NCI-H524 treated with DMSO at 0.1 percent for 48 hours (cell line): ENCODE measurements at places on chromosomes 7 and 10.

- DNase-seq: no peak
Observed at GRCh38 chr10:35352512-35352911, 16.2 kb downstream of the CCNY start.

DNA sequence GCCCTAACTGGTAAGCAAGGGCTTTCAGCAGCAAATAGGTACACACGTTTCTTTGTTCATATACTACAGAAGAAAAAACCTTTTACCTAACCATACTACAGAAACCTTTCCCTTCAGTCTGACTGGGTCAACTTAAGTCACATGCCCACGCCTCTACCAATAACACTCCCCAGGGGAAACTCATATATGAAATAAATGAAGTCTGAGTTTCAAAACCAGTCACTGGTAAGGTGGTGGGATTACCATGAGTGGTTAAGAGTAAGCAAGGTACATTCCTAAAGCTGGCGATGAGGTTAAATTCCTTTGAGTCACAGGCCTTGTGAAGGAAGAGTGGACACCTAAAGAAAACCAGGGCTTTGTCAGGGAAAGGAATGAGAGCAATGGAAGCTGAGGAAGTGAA lies 21.4 kb upstream of the KIF20B start:
- DNase-seq: no peak

DNA sequence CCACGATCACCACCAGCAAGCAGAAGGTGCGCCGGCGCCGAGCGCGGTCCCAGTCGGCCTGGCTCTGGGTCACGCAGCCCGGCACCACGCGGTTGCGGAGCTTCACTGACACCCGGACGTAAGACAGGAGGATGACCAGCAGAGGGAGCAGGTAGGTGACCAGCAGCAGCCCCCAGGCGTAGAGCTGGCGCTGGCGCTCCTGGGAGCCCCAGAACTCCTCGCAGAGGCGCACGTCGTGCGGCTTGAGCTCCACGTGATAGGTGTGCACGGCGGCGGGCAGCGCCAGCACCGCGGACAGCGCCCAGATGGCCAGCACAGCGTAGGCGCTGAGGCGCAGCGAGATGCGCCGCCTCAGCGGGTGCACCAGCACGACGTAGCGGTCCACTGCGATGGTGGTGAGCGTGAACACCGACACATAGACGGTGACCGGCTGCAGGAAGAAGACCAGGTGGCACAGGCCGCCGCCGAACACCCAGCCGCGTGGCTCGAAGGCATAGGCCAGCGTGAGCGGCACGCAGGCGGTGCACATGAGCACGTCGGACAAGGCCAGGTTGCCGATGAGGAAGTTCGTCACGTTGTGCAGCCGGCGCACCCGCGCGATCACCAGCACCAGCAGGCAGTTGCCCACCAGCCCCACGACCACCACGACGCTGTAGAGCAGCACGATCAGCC lies 920 bp downstream of the PRLHR start:
- DNase-seq: no peak

GRCh38 chr10:33880291-33880690 lies 545.8 kb upstream of the NRP1 start:
- DNase-seq: no peak

DNA sequence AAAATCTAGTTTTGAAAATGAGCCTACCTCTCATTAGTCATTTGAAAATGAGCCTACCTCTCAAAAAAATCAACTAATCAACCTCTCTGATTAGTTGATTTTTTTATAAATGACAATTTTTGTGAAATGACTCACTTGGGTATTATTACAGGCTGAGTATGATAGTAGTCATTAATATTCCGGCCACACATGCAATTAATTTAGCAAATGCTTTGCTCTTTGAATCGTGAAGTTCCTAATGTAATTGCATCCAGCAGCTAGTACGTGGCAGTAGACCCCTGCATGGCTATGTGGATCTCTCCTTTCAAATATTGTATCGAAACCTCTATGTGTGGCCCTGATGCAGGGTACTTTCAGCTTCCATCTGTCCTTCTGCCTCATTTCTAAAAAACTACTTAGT lies 245.9 kb upstream of the PHYHIPL start:
- no peak for DNase-seq

DNA sequence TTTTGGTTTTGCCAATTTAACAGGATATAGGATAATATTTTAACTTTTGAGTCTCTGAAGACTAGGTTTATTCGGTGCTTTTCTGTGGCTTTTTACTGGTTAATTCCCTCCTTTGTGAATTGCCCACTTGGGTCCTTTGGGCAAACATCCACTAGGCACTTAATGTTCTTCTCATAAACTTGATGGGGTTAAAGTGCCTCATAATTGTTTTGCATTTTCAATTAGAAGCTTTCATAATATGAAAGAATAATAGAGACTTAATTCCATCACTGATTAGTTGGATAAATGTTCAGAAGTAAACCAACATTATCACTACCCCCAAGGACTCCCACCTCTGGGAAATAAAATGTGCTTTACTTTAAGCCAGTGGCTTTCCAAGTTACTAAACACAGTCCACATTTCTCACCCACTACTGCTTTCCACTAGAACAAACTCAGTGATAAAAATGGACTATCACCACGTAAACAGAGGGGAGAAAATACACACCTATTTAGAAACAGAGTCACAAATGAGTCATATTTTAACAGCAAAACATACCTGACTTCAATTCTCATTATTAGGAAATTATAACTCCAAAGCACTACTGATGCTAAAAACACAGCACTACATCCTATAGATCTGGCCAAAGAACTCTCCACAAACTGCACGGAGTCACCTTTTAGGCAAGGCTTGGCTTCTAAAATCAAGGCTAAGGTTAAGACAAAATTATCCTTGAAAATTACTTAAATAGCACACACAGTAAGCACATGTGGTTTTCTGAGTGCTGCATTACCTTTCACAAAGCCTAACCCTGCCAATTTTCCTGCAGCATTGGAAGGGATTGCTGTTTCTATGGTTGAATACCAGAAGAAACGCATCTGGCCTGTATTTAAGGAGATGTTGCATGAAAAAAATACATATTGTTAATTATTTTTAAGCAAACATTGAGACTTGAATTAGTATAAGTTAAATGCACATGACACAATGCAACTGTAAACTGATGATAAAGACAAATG lies 41.2 kb downstream of the PARD3 start:
- no peak for DNase-seq

DNA sequence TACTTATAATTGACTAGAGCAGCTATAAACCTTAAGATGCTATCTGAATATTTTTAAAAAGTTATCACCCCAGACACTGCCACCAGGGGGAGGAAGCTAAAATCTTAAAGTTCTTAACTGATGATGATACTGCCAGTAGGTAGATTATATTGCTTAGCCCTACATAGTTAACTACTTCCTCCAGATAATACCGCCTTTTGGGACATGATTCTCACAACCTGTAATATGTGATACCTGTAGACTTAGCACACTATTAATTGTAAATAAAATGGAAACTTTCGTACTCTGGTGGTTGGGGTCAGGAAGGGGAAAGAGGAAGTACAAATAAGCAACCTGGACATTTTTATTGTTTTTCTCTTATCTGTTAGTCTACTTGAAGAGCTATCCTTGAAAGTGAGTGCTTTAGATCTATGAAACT lies 268.9 kb downstream of the ADK start:
- no peak for DNase-seq
